ENCODE measurements at places on chromosomes 1 and 21.

- no peak for DNase-seq
Measured at GRCh38 chr1:223512057-223512456, 118.8 kb downstream of the CCDC185 start.

DNA sequence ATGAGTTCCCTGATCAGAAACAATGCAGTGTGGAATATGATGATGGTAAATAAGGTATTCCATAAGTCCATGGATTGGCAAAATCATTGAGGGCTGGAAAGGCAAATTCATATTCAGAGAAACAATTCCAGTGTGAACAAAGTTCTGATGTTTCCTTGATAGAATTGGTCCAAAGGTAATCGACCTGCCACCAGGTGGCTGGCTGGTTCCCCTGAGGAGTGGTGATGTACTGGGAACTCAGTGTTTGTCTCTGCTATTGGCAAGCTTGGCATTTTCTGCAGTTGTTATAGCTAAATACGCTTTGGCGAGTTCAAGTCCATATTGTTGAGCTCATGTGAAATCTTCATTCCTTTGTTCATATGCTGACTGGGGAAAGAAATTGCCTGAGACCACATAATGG, 165.5 kb upstream of the PTGFR start:
- no peak for DNase-seq

DNA sequence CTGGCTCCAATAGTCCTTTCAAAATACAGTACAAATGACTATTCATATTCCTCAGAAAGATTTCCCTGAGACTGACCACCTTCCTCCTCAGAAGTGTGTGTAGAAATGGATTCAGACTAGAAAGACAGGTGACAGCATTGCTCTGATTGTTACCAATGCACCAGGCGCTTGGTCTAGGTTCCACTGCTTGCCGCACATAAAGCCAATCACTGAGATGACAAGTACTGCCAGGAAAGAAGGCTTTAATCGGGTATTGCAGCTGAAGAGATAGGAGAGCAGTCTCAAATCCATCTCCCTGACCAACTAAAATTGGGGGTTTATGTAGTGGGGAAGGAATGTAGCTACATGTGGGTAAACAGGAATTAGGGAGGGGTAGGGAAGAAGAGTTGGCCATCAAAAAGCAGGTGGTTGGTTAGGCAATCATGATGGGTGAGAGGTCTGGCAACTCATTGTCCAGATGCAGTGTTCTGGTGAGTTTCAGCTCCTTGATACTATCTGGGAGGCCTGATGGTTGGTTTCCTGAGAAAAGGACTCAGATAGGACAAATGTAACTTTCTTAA, 98.0 kb downstream of the KCNH1 start:
- no peak for DNase-seq

DNA sequence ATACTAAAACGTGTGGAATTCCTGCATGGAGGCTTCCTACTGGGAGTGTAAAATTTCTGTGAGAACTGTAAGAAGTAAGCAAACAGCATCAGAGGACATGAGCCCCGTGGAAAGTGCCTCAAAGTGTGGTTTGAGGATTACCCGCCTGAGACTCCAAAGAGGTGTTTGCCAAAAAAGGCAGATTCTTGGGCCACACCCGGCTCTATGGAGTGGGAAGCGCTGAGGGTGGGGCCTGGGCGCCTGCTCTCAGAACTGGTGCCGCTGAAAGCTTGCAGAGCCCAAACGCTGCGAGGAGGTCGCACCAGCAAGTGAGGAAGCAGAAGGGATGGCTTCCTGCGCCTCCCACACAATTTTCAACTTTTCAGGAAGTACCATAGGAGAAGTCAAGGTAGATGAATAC, 43.0 kb upstream of the PSEN2 start:
- no peak for DNase-seq

GRCh38 chr21:19011451-19011850, 607.9 kb upstream of the TMPRSS15 start:
- no peak for DNase-seq

- no peak for DNase-seq
Measured at GRCh38 chr1:84611796-84612195, 37.6 kb upstream of the CTBS start.

Data from CD4-positive, alpha-beta T cell treated with Interleukin-2 at 100 ng/mL for 4 hours (primary cell).